T-helper 1 cell (primary cell): ENCODE measurements at places on chromosomes 6 and 20.

GRCh38 chr6:137165375-137166246 lies 7.8 kb downstream of the IL22RA2 start:
- DNase-seq: peak; percentile 59

DNA sequence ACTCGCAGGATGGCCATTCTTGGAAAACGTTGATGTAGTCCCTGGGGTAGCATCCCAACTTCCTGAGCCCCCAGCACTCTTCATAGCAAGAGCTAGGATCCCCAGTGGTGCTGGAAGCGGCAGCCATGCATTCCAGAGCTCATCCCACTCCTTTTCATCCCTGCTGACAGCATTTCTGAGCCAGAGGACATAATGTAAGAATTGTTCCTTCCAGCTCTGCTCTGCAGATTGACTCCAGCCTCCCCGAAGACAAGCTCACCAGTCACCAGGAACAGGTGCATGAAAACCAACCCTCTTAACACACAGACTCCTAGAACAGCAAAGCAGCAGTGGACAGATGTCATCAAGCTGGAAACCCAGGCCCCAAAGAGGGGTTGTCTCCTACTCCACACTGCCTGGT lies 3.8 kb downstream of the SLC13A3 start:
- DNase-seq: no peak

- DNase-seq: no peak
Observed at GRCh38 chr20:42193119-42193518, 574.9 kb upstream of the CHD6 start.

DNA sequence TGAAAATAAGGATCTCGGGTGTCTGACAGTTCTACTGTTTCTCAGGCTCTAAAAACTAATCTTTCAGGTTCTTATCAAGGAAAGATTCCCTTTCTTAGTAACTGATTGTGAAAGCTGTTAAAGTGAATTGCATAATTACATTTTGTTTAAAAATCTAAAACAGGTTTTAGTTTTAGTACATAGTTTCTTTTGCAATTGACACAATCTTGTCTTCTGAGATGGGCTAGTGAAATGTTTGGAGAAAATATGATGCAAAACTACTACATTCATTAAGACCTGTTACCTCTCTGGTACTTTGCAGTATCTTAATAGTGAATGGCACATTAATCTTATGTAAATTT lies 298.4 kb downstream of the UTRN start:
- DNase-seq: no peak

GRCh38 chr20:48378976-48379675 lies 448.7 kb downstream of the PREX1 start:
- DNase-seq: no peak

- no peak for DNase-seq
Observed at GRCh38 chr6:7806711-7807110, 80.8 kb downstream of the BMP6 start.

- no peak for DNase-seq
Observed at GRCh38 chr6:12354499-12354898, 64.3 kb downstream of the EDN1 start.
